GF-D8 (cell line): ENCODE measurements at places on chromosomes 11 and 22.

- DNase-seq = no peak
These were observed 32.1 kb downstream of the SERPIND1 start for GRCh38 chr22:20805972-20806471.

DNA sequence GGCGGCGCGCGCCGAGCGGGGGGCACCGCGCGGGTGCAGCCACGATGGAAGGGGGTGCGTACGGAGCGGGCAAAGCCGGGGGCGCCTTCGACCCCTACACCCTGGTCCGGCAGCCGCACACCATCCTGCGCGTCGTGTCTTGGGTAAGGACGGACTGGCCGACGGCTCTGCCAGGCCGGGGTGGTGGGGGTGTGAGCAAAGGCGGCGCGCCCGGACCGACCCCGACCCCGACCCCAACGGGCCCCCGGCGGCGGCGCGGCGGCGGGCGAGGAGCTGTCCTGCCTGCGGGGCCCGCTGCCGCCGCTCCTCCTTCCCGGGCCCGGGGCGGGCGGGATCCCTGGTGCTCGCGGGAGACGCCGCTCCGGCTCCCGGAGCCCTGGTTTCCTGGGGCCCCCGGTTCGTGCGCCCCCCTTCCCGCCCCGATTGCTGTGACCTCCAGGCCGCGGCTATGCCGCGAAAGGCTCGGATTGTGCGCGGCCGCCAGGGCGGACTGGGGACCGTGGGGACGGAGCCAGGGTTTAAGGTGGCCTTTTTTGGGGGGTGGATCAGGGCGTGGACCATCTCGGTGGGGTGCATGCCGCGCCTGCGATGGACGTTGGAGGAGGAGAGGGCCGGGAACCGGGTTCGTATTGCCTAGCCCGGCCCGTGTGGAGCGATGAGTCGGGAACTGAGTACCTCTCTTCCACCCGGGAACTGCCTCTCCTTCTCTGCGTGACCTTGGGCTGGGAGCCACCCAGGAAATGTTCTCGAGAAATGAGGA is at the start of gene SYNGR1:
Gene SYNGR1 (plus strand): TSS at position 25 of the 760 bp plus-strand sequence. CDS start 20 bp downstream, at position 45.
- DNase-seq = no peak

DNA sequence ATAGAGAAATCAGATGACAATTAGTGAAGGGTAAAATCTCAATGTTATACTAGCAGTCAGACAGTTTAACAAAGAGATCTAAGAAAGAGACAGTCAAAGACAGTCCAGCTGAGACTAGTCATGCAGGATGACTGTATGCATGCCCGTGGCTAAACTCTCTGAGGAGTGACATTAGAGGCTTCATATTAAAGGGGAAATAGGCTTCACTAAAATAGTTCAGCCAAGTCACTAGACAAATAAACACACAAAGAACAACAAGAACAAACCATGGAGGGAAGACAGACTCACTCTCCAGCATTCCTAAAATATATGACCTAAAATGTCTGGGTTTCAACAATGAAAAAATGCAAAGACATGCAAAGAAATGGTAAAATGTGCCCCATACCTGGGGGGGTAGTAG is 18.6 kb upstream of the APLNR start:
- no peak for DNase-seq

- no peak for DNase-seq
These were observed 10.4 kb upstream of the CCDC34 start for GRCh38 chr11:27373392-27373791.

DNA sequence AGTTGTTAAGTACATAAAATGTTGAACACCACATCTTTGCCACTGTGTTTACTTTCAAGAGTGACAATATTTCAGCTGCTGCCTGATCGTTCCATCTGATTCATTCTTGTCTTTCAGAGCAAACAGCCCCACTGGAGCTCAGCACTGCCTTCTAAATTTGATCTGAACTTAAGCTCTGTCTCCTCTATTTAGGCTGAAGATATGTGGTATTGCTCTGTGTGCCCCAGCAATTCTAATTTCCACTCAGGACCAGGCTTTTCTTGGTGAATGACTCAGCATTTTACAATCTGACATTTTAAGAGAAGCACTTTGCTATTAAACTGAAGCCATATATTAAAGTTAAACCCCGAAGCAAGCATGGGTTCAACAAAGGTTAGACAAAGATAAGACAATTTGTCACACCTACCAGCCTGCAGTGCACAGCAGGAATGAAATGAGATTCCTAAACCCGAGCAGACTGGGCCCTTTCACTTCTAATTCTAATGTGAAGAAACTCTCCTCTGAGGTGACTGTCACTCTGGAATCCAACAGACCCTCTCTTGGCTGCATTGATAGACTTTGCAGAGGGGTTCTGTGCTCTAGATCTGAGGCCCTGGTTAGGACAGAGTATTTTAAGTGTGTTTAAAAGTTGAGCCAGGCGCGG is 41.7 kb upstream of the PLET1 start:
- no peak for DNase-seq

- DNase-seq = no peak
These were observed 3.6 kb upstream of the ARRB1 start for GRCh38 chr11:75355051-75355450.

DNA sequence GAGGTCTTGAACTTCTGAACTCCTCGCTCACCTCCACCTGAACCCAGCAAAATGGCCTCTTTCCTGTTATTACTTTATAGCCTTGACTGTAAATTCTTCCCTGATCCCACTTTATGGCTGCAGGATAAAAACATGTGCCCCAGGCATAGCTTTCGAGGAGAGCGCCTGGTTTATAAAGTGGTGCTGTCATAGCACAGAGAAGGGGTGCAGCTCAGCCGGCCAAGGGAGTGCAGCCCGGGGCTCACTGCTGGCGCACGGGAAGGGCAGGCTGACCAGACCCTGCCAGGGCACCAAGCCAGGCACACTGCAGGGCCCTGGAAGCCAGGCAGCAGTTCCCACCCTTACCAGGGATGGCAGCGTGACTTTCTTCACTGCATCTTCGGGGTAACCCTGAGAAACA is 50.9 kb downstream of the ISX start:
- no peak for DNase-seq

DNA sequence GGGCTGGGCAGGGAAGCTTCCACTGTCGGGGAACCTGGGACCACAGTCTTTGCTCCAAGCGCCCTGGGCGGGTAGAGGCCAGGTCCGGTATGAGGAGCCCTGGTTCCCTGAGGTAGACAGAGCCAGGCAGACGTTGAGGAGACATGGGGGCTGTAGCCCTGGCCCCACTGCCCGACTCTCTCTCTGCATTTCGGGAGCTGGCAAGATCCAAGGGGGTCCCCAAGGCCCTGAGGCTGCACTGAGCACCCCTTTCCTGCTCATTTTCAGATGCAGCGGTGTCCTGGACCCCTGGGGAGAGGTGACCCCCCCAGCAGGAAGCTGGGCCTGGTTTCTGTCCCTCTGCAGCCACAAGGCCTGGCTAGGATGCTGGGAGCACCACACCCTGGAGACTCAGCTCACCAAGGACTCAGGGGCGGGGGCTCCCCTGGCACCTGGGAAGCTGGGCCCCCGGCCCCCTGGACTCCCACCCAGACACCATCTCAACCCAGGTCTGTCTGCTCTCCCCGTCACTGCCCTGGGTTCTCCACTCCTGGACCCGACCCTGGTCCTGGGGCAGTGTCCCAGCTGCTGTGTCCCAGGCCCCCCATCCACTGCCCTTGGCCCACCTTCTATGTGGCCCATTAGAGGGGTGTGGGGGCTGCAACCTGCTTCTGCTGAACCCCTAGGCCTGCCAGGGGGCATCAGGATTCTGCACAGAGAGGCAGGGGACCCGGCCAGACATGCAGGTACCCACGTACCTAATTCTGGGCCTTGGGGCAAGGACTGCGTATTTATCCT is 15.0 kb upstream of the MUC6 start:
- DNase-seq = no peak

DNA sequence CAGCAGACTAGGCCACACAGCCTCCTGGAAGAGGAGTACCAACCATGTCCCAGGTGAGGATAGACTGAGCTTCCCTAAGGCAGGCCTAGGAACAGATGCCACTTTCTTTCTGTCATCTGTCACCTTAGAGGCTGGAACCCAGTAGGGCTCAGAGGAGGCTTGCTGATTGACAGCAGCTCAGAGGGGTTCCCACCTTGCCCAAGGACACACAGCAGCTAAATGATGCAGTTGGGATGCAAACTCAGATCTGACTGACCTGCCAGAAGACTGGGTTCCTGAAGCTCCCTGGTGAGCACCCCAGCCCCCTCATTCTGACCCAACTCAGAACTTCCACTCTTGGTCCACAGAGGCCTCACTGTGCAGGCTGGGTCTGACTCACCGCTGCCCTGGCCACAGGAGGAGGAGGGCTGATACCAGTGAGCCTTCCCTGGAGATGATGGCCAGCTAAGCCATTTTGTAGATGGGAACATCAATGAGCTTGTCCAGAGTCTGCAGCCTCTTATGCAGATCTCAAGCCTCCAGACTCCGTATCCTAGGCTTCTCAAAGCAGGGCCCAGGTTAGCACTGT is 14.0 kb downstream of the CAPN5 start:
- no peak for DNase-seq

DNA sequence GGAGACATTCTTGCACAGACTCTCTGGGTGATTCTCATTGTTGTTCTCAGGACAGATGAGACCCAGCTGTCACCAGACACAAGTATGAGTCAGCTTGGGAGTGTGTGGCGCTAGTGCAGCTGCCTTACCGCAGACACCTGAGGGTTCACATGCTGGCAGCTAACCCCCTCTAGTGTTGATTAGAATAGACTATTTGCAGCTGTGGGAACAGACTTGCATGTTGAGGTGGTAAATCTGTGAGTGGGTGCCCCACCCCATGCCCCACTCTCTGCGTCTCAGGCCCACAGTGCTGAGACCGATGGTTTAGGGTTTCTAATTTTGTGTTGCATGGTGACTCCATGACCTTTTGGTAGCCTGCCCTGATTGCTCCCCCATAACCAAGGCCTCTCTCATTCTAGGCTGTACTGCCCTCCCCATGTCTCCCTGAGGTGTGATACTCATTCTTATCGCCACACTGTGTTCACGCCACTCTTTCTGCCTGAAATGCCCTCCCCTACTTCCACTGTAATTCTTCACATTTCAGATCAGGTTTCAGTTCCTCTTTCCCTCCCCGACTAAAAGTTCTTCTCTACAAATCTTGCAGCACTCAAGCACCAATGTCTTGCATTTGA is 73.7 kb upstream of the KIRREL3 start:
- DNase-seq = peak; percentile 20

GRCh38 chr22:19811211-19811621 is 43.5 kb downstream of the GNB1L start:
- DNase-seq = no peak

DNA sequence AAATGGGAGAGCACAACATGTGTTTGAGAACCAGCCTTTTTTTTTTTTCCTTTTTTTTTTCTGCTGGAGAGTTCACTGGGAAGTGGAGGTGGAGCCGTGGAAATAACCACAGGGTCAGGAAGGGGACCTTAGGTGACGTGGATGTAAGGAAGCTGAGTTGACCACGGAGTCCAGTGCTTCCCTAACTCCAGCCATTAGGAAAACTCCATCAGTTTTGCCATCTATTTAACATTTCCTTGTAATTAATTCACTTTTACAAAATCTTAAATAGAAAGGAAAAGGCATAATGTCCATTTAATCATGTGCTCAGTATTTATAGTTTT is 2.0 kb upstream of the CDK2AP2 start:
- DNase-seq = no peak

- DNase-seq = no peak
These were observed 126.3 kb downstream of the MICAL2 start for GRCh38 chr11:12236744-12237101.

DNA sequence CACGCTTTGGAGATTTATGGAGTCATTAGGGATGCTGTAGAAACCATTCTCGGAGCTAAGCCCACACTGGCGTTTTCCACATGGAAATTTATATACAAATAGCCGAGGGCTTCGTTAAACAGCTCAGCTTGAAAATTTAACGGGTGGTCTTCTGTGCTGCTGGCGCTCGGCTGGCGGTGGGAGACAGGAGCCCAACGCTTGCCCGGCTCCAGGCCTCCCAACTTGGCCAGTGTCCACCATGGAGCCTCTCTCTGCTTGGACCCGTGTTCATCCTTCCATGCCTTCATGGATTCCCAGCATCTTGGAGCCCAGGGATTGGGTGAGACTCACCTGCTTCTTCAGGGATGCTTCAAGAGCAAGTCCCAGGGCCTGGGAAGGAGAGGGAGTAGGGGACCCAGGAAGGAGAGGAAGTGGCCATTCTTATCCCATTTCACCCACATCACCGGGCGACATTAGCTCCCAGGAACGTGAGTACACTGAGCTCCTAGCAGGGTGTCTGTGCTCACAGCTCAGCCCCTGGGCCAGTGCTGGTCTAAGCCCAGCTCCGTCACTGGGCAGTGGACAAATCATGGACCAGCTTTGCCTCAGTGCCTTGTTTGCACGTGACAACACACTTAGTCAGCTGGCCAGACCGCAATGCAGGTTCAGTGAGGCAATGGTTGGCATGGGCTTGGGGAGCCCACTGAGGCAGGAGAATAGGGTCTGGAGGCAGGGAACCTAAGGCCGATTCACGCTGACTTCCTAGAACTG is 944.3 kb downstream of the BRD1 start:
- no peak for DNase-seq

DNA sequence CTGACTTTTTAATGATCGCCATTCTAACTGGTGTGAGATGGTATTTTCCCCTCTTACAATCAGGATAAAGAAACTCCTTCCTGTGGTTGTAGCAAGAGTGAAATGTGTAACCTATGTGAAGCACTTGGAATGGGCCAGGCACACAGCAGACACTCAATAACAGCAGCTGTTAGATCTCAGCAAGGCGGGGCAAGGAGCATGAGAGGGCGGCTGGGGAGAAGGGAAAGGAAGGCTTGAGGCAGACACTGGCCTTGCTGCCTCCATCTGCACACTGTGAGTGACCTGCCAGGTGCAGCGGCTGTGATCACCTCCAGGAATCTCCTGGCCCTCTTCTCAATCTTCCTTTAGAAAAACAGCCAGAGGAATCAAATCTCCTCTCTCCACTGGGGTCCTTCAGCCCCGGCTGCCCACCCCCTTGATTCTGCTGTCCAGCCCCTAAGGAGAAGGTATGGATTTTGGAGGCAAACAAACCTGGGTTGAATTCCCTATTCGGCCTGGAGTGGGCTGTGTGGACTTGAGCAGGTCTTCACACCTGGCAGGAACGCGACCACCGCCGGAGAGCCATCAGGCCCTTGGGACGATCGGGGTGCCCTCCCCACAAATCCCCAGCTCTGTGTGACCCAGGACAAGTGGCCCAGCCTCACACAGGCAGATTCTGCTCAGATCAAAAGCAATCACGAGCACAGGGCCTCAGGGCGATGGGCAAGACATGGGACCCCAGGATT is 49.0 kb downstream of the RPUSD4 start:
- DNase-seq = no peak

GRCh38 chr11:95338430-95338991 is 107.5 kb upstream of the SESN3 start:
- DNase-seq = no peak

DNA sequence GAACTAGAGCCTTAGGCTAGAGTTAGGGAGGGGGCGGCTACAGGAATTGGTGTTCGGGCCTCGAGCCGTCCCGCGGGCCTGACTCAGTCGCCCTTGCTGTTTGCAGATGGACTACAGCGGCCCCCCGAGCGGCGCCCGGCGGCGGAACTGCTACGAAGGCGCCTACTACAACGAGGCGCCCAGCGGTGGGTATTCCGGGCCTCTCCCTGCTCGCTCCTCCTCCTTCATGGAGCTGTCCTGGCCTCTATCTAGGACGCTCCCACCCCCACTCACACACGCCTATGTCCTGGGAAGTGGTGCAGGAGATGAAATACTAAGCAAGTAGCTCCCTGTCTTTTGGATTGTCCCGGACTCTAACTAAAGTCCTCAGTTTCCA is 1.4 kb downstream of the MYOD1 start:
- DNase-seq = no peak

- no peak for DNase-seq
These were observed 2.9 kb upstream of the MTFP1 start for GRCh38 chr22:30422481-30423300.

GRCh38 chr11:131145791-131146190 is 224.6 kb upstream of the NTM start:
- DNase-seq = no peak
